ENCODE measurements at places on chromosomes 7 and 10.

- no peak for DNase-seq
Observed at GRCh38 chr7:127751490-127752448, 99.8 kb downstream of the SND1 start.

- no peak for DNase-seq
Observed at GRCh38 chr10:67045404-67045803, 119.6 kb downstream of the LRRTM3 start.

DNA sequence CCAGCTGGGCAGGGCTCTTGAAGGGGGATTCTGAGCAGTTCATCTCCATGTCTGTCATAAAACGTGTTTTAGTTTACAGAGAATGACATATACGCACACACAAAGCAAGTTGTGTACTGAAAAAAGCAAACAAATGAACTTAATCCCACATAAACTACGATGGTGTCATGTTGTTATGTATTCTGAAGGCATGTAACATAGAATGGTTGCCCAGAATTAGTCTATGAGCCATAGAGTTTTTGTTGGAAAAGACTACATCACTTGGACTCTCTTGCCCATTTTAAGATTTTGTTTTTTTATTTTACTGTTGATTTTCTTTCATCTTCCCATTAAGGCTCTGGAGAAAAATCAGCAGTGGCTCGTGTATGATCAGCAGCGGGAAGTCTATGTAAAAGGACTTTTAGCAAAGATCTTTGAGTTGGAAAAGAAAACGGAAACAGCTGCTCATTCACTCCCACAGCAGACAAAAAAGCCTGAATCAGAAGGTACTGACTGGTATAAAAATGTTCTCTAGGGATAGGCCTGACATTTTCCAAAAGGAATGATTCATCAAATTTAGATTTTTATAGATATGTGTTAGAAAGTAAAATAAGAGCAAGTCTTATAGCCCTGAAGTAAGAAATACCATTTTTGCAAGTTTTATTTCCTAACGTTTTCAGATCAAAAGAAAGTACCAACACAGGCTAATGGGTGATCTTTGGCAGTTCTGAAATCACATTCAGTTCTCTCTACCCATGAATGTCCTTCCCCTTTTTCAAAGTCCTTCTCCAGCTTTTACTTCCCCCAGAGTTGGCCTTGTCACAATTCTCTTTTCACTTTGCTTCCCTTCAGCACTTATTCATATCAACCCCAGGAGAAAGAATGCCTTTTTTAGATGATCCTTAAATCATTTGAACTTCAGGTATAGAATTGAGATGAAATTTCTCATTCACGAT is 18.9 kb downstream of the CEP55 start:
- DNase-seq = no peak

- DNase-seq = no peak
Observed at GRCh38 chr7:26841003-26841739, 23.2 kb downstream of the SKAP2 start.

GRCh38 chr7:5442757-5443305 is 19.2 kb upstream of the TNRC18 start:
- DNase-seq = no peak

- no peak for DNase-seq
Observed at GRCh38 chr10:49559476-49559875, 20.6 kb upstream of the ERCC6 start.

GRCh38 chr7:64099656-64100531 is 54.7 kb downstream of the ZNF727 start:
- DNase-seq = no peak

DNA sequence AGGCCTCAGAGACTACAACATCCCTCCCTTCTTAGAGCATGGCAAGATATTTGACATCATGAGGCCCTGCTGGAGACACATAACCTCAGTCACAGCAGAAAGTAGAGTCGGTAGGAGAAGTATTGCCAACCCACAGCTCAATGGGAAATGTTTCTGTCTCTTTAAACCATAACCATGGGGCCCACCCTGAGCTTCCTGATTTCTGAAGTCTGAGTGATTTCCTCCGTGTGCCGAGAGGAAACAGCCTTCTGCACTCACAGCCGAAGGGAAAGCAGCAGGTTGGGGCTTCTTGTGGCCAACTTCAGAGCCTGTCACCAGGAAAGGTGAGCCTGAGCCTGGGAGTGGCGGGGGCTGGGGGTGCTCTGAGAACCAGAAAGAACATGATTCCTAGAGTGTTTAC is at the start of gene GIMAP1:
Gene GIMAP1, plus strand, starts transcription at position 246 of the 400 bp plus-strand sequence. CDS start 2,435 bp downstream, outside the sequence.
- DNase-seq = no peak

GRCh38 chr7:54615-55014 is 137.8 kb upstream of the FAM20C start:
- DNase-seq = no peak

DNA sequence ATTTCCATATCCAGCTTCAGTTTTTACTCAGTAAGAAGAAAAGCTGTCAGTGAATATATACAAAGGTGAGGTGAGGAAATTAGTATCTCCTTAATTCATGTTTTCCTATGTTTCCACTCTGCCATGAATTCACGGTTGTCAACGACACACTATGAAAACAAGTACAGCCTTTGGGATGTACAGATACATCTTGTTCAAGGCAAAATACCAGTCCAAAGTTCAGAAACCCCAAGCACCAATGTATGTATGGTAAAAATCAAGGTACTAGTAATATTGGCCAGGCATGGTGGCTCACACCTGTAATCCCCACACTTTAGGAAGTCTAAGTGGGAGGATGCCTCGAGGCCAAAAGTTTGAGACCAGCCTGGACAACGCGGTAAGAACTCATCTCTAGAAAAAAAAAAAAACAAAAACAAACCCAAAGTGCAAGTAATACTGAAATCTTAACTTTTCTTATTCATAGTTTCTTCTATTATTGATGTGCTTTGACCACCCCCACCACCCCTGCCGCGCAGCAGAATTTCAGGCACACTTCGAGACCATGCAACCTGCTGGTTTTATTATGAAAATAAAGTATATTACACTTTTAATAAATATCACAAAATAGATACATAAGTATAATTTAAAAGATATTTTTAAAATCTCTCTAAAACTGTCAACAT is 3.5 kb downstream of the ESYT2 start:
- DNase-seq = no peak

- no peak for DNase-seq
Observed at GRCh38 chr10:6232846-6233724, 30.4 kb downstream of the PFKFB3 start.

All from stimulated activated CD8-positive, alpha-beta memory T cell treated with anti-CD3 and anti-CD28 coated beads, Interleukin-15, amount 100 ng/mL, for 1 hour (primary cell).